Upper lobe of right lung (tissue), 1 donor: ENCODE measurements at places on chromosomes 3 and 15. TPM values are rescaled to one million over a fixed set of nuclear protein-coding genes. Genes with fewer than 3 reads are reported as not detected.

GRCh38 chr3:154018100-154018696, 103.0 kb upstream of the ARHGEF26 start:
- H3K4me3 ChIP-seq, result no peak overlapping the region
- H3K4me1 ChIP-seq, result no peaks in the 10 kb centered on the region
- H3K27ac ChIP-seq, result no peak overlapping the region
- no peaks in the 10 kb centered on the region for H3K27me3 ChIP-seq
- H3K36me3 ChIP-seq, result no peaks in the 10 kb centered on the region

Gene LTK
- total RNA-seq, result 15.1 TPM

Gene PYGO1
- 11.1 TPM for total RNA-seq

GRCh38 chr3:150775001-150775599, 12.1 kb upstream of the SIAH2 start:
- H3K27me3 ChIP-seq, result no peaks in the 10 kb centered on the region
- no peak overlapping the region for H3K4me3 ChIP-seq
- H3K36me3 ChIP-seq, result no peaks in the 10 kb centered on the region
- no peak for DNase-seq
- no peaks in the 10 kb centered on the region for H3K4me1 ChIP-seq

Gene SCG5
- total RNA-seq, result 0.96 TPM

DNA sequence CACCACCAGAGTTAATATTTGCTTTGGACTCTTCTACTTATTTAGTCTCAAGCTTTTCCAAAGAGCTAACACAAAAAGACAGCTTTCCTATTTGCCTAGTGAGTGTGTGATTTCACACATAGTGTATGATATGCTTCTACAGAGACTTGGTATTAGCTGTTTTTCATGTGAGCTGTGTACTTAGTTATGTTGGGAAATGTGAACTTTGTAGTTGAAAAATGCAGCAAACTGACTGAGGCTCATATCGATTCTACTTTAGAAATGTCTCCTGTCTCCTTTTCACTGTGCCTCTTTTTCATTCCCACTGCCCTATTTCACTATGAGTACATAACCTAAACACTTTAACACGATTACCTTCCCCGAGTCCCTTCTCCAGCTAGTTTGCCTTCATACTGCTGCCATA, 136.5 kb downstream of the ALCAM start:
- H3K4me3 ChIP-seq, result no peak overlapping the region
- H3K27me3 ChIP-seq, result no peaks in the 10 kb centered on the region
- H3K4me1 ChIP-seq, result no peaks in the 10 kb centered on the region
- H3K36me3 ChIP-seq, result no peaks in the 10 kb centered on the region
- no peak for DNase-seq

GRCh38 chr3:94110854-94111253, 48.0 kb downstream of the NSUN3 start:
- H3K27ac ChIP-seq, result no peak overlapping the region
- H3K4me3 ChIP-seq, result no peak overlapping the region
- DNase-seq, result no peak
- no peaks in the 10 kb centered on the region for H3K27me3 ChIP-seq
- H3K36me3 ChIP-seq, result peaks cover 26% of the 10 kb centered on the region

GRCh38 chr3:73143401-73143800, 81.9 kb downstream of the EBLN2 start:
- no peak for DNase-seq
- H3K27me3 ChIP-seq, result no peaks in the 10 kb centered on the region
- no peak overlapping the region for H3K4me3 ChIP-seq
- H3K27ac ChIP-seq, result no peak overlapping the region
- H3K36me3 ChIP-seq, result no peaks in the 10 kb centered on the region
- H3K4me1 ChIP-seq, result peaks cover 9% of the 10 kb centered on the region

Gene GP5
- total RNA-seq, result 0.26 TPM

Gene TM4SF1
- 188 TPM for total RNA-seq

GRCh38 chr3:177300842-177301241, 103.6 kb upstream of the TBL1XR1 start:
- no peak for DNase-seq
- no peaks in the 10 kb centered on the region for H3K27me3 ChIP-seq
- H3K4me1 ChIP-seq, result peaks cover 8% of the 10 kb centered on the region
